ENCODE measurements at places on chromosomes 4 and X.

GRCh38 chrX:11953615-11954014 lies 184.7 kb upstream of the FRMPD4 start:
- no peak for DNase-seq

DNA sequence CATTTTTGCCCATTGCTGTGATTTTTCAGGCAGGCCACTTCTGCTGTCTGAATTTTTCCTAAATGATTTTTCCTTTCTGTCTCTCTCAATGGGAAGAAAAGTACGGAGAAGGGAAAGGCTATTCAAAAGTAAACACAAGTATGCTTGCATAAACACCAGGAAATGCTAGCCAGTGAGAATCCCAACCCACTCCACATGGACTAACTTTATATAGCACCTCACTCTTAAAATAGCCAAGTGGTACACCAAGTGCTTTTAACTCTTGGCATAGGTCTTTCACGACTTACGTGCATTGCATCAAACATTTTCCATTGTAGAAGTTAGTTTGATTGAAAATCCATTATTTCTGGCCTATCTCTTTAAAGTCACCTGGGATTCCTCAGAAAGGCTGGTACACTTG lies 178.9 kb upstream of the SPANXN1 start:
- DNase-seq = no peak

- DNase-seq = no peak
These were observed 122.5 kb downstream of the SPATA18 start for GRCh38 chr4:52173470-52174045.

DNA sequence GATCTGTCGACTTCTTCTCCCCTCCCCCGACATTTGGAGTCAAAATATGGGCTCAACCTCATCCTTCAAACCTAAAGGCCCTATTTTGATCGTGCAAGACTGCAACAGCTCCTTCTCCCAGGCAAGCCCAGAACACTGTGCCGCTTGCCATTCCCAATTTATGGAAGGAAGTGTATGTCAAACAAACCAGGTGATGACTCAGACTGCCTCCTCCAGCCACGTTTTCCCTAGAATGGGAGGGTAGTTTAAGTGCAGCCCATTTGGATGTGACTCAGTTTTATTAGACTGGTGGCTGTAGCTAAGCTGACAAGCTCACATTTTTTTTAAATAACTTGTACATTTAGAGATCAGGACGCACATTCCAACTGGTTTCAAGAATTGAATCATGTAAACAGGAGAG lies 570.4 kb upstream of the DIPK2B start:
- no peak for DNase-seq

GRCh38 chrX:18457000-18457399 lies 31.6 kb downstream of the CDKL5 start:
- no peak for DNase-seq
